T-helper 22 cell (primary cell): ENCODE measurements at places on chromosomes 12 and 14.

DNA sequence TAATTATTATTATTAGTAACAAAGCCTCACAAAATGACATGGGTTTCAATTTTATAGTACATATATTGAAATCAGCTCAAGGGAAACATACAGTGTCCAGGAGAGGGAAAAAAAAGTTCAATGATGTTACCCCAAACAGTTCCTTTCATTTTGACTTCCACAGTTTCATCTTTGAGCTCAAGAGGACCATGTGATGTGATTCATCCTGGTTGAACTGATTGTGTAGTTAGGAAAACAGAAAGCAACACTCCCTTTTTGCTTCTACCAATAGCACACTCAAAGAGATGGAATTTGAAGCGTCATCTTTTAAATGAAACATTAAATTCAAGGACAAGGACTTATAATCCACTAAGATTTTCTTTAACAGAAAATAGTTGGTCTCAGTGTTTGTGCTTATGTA lies 461.0 kb downstream of the FOXG1 start:
- DNase-seq, result no peak

DNA sequence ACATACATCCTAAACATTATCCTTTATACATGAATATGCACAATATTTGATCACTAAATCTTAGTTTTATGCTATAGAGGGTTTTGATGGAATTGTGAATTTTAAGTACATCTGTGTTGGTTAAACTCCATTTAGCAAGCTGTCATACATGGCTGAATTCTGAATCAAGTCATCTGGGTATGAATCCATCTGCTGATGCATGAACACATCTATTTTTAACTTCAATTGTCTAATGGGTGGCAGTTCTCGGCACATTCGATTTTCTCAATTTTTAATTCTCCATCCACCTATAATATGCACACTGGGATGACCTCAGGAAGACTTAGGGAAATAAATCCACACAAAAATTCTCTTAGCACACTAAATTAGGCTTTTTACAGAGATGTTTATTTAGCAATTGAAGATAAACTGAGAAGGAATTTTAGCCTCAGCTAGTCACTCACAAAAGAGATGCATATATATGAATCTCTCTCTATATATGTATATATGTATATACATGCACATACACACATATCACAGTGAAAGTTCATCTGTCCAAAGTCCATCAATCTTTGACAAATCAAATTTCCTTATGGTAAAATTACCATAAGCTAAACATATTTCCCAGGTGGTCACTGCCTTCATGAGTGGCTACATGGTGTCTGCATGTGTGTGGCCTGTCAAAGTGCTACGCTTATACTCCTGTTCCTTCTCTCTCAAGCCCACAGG lies 44.5 kb upstream of the VPS33A start:
- DNase-seq, result no peak

GRCh38 chr12:91349476-91349875 lies 166.9 kb upstream of the DCN start:
- DNase-seq, result no peak

DNA sequence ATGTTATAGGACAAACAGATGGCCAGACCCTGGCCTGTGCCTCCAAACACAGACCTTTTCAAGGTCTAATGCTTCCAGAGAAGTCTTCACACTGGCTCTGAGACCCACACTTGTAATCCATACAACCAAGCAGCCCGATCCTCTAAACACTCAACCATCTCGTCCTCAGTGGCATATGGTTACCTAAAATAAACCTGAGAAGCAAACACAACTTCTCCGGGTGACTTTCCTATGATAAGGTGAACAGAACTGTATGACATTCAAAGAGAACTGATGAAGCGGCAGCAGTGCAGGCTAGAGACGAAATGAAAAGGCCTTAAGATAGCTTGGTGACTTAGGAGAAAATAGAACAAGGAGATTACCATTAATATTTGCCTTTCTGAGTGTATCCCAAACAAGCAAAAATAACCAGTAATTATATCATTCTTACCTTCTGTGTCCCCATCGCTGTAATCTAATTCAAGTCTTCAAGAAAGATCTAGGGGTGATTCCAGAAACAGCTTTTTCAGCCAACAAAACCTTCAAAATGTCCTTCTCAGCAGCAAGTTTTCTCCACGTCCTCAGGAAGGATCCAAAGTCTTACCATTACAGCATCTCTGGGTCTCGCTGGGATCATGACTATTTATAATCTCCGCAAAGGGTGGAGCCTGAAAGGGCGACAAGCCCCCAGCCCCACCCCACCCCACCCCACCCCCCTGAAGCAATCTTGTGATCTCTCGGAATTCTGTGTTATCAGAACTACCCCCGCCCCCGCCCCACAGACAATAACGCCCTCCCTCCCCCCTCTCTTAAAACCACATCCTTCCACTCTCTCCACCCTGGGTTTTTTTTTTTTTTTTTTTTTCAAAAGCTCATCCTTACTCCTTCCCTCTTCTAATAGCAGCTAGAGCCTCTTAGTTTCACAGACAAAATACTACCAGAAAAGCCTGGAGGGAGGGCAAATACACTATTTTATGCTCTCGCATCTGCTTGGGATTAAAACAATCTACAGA lies at the start of gene SLC2A3:
TSS of gene SLC2A3 (minus strand) at position 598 of the 992 bp plus-strand sequence. CDS start at position 445, 153 bp downstream.
- DNase-seq, result peak; percentile 73

GRCh38 chr12:51519755-51520154 lies 71.3 kb upstream of the SCN8A start:
- no peak for DNase-seq

- no peak for DNase-seq
Observed at GRCh38 chr12:97493731-97494130, 31.1 kb downstream of the RMST start.

DNA sequence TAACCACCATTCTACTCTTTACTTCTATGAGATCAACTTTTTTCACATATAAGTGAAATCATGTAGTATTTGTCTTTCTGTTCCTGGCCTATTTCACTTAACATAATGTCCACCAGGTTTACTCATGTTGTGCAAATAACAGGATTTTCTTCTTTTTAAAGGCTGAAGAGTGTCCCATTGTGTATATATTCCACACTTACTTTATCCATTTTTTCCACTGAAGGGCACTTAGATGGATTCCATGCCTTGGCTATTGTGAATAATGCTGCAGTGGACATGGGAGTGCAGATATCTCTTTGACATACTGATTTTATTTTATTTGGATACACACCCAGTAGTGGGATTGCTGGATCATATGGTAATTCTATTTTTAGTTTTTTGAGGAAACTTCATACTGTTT lies 181.1 kb upstream of the HMGA2 start:
- DNase-seq, result no peak

GRCh38 chr12:59036973-59037762 lies 116.9 kb upstream of the LRIG3 start:
- no peak for DNase-seq

- no peak for DNase-seq
Observed at GRCh38 chr14:60654334-60654821, 5.1 kb upstream of the SIX1 start.

GRCh38 chr14:91350483-91350812 lies 67.2 kb downstream of the CCDC88C start:
- DNase-seq, result no peak

- no peak for DNase-seq
Observed at GRCh38 chr14:50521912-50522341, 10.4 kb downstream of the MAP4K5 start.

- DNase-seq, result no peak
Observed at GRCh38 chr12:7282844-7283243, 21.0 kb upstream of the ACSM4 start.

- DNase-seq, result no peak
Observed at GRCh38 chr12:53995378-53996239, 4.4 kb upstream of the HOXC9 start.

- DNase-seq, result no peak
Observed at GRCh38 chr12:126189856-126190255, 1124.6 kb downstream of the AACS start.

DNA sequence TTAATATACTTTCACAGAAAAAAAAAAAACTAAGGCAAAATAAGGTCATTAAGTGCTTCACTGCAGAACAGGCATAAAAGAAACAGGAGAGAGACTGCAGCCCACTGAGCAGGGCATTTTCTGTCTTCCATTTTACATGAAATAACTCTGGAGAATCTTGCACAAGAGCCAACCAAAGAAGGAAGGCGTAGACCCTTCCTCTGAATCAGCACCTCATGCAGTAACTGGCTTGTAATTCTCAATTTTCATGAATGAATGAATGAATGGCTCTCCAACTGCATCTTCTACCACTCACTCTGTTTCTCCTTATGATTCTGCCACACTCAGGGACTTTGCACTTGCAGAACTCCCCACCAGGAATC lies 102.0 kb upstream of the PPM1H start:
- DNase-seq, result no peak

DNA sequence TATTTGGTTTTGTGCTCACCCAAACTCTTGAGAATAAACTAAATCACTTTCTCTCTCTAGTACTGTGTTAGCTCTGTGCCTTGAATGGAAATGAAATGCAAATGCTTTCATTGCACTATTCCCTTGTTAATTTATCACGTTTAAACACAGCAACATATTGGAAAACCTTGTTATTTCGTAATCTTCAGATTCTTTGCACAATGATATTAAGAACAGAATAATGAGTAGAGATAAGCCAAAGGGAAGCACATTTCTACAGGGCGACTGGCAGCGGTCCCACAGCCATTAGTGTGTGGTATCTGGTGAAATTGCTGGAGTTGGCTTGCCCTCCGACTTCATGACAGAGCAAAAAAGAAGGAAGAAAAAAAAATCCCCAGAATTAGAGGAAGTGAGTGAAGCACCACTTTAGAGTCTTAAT lies 166.1 kb upstream of the E2F7 start:
- no peak for DNase-seq

- no peak for DNase-seq
Observed at GRCh38 chr14:100749967-100750597, 23.4 kb downstream of the DLK1 start.

GRCh38 chr14:59107819-59108218 lies 80.6 kb upstream of the DAAM1 start:
- no peak for DNase-seq

- DNase-seq, result no peak
Observed at GRCh38 chr14:30864934-30865333, 9.4 kb upstream of the COCH start.

GRCh38 chr12:40618636-40619035 lies 73.6 kb upstream of the CNTN1 start:
- no peak for DNase-seq

GRCh38 chr12:32502693-32503502 lies 103.5 kb downstream of the FGD4 start:
- no peak for DNase-seq

GRCh38 chr12:120121766-120122293 lies 5.3 kb upstream of the RAB35 start:
- no peak for DNase-seq

- DNase-seq, result no peak
Observed at GRCh38 chr14:87492561-87492960, 500.4 kb downstream of the GALC start.

- DNase-seq, result no peak
Observed at GRCh38 chr12:97267594-97268202, 194.9 kb upstream of the RMST start.

GRCh38 chr14:64736271-64737169 lies 32.3 kb downstream of the PLEKHG3 start:
- no peak for DNase-seq

DNA sequence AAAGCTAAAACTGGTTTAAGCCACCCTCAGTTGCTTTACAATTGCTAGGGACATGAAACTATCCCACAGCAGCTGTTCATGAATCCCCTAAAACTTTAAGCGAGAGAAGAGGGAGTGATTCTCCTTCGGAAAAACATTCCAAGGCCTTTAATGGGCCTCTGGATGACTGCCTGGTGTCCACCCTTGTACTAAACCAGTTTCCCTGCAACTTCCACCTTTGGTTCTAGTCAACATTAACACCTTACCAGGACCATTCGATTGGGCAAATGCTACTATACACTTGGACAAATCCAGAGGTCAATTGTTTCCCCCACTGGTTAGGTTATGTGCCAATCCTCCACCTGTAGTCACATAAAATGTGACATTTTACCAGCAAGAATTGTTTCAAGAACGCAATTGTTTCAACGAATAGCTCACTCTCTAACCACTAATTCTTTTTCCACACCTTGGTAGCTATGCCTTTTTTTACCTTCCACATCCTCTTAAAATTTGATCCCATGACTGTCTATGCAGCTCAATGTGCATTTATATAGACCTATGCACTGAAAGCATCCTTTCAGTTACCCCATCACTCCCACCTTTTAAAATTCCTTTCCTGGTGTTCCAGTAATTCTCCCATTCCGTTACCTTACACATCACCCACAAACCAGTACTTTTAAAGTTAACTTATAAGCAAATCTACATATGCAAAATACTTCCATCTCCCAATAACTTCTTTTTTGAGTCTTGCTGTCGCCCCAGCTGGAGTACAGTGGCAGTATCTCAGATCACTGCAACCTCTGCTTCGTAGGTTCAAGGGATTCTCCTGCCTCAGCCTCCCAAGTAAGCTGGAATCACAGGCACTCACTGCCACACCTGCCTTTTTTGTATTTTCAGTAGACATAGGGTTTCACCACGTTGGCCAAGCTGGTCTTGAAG lies 3.6 kb downstream of the UBC start:
- no peak for DNase-seq

DNA sequence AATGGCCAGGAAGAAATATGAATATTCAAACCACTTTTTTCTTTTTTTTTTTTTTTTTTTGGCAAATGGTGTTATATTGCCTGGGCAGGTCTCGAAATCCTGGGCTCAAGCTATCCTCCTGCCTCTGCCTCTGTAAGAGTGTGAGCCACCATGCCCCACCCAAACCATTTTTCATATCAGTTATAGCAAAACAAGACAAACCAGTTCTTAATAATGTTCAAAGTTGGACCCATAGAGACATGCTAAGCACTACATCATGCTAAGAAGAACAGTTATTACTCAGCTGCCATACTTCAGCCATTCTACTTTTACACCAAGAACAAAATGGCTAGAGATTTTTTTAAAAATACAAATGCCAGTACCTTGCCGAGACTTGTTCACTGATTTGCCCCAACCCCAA lies 25.5 kb downstream of the EIF2S1 start:
- no peak for DNase-seq

DNA sequence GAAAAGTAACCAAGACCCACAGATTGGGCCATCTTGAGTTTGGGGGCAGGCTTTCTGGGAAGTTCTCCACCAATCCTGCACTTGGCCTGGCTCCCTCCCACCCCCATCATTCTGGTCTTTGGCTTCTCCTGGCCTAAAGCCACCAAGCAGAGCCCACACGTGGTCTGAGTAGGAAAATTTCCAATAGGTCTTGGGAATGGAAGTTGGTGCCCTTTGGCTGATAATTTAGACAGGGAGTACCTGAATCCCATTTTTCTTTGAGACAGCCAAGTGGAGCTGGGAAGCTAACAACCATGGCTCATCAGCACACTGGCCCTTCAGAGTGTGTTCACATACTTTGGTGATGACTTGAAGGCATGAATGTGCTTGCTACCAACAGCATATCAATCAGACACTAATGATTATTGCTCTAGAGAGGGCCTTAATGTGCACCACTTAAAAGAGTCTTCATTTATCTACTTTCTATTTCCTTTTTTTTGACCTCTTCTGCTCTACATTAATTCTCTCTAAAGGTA lies 156.0 kb downstream of the EGLN3 start:
- no peak for DNase-seq
